ENCODE measurements at places on chromosomes 7 and 10.

- DNase-seq: no peak
Observed at GRCh38 chr7:8065356-8065813, 96.8 kb downstream of the GLCCI1 start.

GRCh38 chr10:35413985-35414861 lies 77.9 kb downstream of the CCNY start:
- DNase-seq: no peak

- DNase-seq: no peak
Observed at GRCh38 chr10:119976421-119976820, 83.9 kb downstream of the SEC23IP start.

DNA sequence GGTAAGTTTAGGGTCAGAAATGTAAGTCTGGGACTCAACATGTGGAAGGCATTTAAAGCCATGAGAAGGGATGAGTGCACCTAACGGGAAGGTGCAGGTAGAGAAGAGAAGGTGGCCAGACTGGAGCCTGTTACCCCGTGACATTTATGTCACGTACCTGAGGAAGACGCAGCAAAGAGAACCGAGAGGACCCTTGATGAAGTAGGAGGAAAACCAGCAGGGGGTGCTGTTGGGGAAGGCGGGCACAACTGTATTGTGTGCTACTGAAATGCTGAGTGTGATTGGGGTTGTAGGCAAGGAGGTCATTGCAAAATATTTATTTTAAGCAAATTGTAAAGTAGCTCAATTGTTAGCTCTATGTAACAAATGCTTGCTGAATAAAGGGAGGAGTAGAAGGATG lies 338.2 kb upstream of the PRKCQ start:
- DNase-seq: no peak

GRCh38 chr7:114264023-114264422 lies 150.6 kb upstream of the FOXP2 start:
- no peak for DNase-seq

DNA sequence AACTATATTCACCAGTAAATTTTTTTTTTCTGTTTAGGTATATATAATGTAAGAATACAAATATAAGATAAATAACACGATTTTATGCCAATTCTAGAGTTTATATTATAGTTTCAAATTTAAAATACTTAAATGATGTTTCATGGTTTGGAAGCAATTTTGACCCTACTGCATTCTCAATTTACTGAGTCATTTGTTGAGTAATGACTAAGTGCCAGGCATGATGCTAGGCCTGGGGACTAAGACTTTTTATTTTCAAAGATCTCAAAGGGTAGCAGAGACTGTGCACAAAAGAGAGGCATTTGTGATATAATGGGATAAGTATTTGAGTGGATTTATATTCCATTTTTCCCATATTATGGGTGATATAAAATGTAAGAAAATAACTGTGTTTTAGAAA lies 78.9 kb upstream of the SMIM30 start:
- no peak for DNase-seq

DNA sequence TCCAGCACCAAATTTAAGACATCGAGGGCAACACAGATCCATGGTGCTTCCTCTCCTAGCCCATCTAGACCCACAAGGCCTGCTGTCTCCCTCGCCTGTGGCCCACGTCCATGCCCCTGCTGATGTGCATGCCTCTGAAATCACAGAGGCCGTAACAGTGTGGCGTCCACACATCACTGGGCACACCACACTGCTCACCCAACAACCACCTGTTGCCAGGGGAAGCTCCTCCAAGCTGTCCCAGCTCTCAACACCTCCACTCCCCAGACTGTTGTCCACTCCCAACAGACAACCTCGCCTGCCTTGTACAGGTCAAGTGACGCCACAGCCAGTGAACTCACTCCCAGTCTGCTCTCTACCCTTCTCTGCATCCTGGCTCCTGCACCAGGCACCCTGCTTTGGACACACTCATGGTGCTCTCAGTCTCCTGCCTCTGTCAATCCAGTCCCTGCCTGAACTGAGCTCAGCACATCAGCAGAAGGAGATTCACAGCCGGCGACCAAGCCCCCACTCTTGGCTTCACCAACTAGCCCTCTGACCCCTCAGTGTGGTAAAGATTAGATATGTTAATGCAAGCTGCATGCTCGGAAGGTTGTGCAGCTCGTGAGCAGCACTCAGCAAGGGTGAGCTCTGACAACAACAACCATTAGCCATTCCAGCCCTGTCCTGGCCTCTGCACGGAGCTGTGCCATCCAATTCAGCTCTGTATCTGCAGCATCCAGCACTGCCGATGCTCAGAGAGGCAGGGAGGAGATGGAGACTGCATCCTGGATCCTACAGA lies 197.0 kb downstream of the TNS3 start:
- DNase-seq: no peak

DNA sequence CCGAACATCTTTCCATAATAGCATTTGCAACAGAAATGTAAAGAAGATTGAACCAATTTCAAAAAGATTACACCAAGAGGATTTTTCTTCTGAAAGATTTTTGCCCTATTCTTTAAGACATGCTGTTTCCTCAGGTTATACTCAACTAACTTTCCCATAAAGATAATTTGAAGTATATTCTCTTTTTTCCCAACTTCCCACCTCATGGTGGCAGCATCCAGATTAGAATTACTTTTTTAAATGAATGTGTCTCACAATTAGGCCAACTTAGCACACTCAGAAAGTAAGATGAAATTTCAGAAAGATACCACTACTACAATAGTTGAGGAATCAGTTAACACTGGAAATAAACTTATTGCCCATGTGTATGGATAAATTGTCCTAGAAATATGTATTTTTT lies 178.2 kb upstream of the CSTF2T start:
- no peak for DNase-seq

- DNase-seq: no peak
Observed at GRCh38 chr10:119878524-119878923, 5.9 kb upstream of the MCMBP start.

GRCh38 chr10:101244321-101245050 lies 15.2 kb upstream of the LBX1 start:
- peak; percentile 2 for DNase-seq

DNA sequence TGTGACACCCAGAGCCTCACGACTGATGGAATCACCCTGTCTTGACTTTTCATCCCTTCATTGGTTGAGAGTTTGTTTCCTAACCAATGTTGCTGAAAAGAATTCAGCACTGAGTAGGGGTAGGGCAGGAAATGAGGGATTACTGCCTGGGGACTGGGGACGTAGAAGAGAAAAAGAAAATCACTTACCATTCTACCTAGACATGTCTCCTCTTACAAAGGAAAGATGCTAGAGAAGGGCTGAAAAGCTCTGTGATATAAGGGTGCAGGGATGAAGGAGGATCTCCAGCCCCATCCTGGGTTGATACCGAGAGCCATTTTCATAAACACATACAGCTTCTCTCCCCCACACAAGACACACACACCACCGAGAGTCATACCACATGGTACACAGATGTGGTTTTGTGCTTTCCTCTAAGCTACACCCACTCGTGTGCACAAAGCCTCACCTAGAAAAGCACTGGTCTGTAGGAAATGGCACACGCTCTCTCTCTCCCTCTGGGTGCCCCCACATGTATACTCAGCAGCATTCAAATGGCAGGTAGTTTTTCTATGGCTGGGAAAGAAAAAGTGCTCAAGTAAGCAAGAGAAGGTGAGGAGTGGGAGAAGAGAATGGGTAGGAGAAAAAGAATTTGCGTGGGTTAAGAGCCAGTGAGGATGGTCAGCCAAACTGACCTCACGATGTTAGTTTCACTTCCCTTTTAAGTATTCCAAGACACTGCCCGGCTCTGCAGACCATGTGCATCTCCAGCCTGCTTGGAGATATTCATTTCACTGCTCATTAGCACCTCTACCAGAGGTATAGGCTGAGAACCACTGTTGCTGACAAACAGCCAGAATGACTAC lies 85.8 kb downstream of the CALD1 start:
- DNase-seq: no peak

DNA sequence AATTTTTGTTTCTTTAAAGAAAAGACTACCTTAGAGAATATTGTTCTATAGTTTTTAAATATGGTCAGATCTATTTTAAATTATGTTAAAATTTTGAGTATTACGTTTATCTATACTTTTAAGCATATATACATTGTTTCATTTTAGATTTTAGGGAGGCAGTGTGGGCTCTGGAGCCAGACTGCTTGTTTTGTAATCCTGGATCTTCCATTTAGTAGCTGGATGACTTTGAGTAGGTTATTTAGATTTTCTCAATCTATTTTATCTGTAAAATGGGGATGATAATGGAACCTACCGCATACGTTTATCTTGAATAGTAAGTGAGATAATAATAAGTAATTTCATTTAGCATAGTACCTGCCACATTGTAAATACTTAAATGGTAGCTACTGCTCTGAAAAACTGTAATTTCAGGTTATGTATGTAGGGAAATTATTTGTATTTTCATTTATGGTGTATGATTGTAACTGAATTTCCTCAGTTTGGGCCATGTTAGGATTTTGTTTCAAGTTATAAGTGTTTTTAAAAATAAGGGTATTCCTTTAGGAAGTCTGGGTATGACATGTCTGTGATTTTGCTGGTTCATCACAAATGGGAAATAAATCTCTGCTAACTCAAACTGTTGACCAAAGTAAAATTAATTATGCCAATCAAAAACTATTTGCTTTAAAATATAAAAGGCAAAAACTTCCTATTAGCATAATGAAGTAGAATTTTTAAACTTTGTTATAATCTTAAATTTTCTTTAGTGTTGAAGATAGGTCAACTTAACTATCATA lies 6.5 kb downstream of the PTEN start:
- DNase-seq: no peak

DNA sequence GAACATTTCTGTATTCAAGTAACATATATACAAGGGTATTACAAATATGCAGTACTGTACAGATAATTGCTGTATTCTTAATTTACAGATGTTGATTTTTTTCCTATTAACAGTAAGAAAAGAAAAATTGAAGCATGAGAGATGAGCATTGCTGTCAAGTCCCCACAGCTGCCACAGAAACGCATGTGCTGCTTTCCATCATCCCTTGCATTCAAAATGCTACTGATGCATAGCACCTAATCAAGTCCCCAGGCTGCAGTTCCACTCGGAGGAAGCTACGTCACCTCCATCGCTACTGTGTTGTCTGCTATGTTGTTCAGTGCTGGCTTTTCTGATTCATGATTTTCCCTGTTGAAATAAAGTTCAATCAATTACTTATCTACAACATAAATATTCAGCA lies 78.2 kb downstream of the EPC1 start:
- DNase-seq: no peak

- DNase-seq: no peak
Observed at GRCh38 chr10:62085821-62086220, 182.8 kb downstream of the RTKN2 start.

- DNase-seq: no peak
Observed at GRCh38 chr10:79312601-79313187, 34.6 kb upstream of the PPIF start.

GRCh38 chr7:97845622-97846203 lies 26.5 kb downstream of the ASNS start:
- DNase-seq: peak; percentile 29

- DNase-seq: no peak
Observed at GRCh38 chr10:124709861-124710260, 34.3 kb downstream of the FAM53B start.

DNA sequence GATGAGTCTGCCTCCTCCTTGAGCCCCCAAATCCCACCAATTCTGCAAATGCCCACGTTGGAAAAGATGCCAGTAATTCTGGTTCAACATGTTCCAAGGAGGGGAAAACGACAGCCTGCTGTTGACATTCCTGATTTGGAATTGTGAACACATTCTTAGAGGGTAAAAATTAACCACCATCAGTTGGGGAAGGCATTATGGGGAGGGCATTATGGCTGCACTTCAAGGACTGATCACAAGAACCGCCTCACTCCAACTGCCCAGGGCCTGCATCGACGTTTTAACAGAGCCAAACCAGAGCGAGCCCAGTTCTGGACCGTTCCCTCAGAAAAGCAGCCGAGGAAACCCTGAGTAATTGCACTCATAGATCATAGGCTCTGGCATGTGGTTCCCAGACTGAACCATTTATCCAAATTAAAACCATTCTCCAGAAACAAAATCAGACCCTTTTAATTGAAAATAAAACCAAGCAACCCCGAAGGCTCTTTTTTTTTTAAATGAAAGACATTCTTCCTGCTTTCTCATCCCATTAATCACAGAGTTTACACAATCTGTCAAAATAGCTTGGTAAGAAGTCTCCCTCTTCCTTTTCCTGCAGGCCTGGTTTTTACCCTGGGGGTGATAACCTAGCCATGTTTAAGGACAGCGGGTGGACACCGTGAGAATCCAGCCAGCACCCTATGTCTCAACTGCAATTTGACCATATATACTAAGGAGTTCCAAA lies 8.0 kb downstream of the TNS3 start:
- no peak for DNase-seq

DNA sequence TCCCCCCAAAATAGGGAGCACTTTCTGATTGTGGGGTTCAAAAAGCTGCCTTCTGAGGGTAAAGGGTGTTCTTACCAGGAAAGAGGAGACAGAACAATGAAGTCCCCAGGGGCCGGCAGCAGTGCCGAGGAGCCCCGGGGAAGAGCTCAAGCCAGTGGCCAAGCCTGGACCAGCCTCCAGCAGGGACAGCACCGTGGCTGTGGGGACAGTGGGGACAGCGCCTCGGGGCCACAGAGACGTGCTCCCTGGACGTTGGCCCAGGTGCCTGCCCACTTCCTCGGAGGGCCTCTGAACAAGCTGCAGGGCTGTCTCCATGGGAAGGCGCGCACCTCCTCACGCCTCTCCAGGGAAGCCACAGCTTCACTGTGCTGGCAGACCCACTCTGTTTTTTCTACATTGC lies 312.6 kb downstream of the PTPRN2 start:
- no peak for DNase-seq

GRCh38 chr10:22133749-22134624 lies 83.8 kb downstream of the EBLN1 start:
- DNase-seq: peak; percentile 75

All from NCI-H1694 treated with DMSO at 0.1 percent for 48 hours (cell line).